ENCODE measurements at places on chromosomes 3 and 15.

- DNase-seq: no peak
Observed at GRCh38 chr3:157127831-157128767, 31.8 kb downstream of the CCNL1 start.

GRCh38 chr15:22808761-22809280, 22.4 kb downstream of the NIPA1 start:
- no peak for DNase-seq

DNA sequence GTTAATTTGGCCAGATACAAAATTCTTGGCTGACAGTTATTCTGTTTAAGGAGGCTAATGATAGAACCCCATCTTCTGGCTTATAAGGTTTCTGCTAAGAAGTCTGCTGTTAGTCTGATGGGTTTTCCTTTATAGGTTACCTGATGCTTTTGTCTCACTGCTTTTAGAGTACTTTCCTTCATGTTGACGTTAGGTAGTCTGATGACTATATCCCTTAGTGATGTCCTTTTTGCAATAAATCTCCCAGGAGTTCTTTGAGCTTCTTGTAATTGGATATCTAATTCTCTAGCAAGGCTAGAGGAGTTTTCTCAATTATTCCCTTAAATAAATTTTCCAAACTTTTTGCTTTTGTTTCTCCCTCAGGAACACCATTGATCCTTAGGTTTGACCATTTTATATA, 114.1 kb upstream of the CDIN1 start:
- DNase-seq: no peak

- no peak for DNase-seq
Observed at GRCh38 chr3:35651851-35652250, 12.5 kb downstream of the ARPP21 start.

DNA sequence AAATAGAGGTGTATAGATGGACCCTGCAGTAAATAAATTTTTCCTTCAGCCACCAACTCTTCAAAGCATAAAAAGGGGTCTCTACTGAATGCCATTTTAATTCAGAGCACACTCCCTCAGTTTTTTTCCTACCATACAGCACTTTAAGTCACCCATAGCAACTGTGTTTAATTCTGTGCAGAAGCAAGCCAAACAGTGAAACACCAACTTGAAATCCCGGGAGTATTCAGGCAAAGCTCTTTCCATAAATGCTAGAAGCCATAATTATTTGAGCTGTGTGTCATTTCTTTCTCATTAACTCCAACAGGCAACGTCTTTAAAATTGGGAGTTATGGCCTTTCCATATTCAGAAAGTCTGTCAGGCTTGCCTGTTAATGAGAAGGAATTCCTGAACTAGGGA, 562.1 kb downstream of the GRM7 start:
- no peak for DNase-seq

- DNase-seq: no peak
Observed at GRCh38 chr3:135068011-135068410, 273.0 kb downstream of the EPHB1 start.

DNA sequence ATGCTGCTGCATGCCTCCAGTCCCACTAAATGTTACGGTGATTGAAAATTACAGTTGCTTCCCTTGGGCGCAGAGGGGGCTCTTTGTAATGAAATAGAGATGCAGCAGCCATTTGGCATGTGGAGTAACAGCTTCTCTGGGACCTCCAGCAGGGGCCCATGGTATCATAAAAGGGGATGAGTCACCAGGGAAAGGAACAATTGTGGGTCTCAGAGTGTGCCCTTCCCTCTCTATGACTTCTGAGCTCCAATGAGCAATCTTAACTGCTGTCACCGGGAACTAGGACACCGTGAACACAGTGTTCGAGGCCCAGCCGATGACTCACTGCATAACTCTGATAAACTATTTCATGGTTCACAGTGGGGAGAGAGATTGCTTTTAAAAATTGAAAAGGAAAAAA, 164.8 kb upstream of the NUDT16 start:
- no peak for DNase-seq

- no peak for DNase-seq
Observed at GRCh38 chr15:40435023-40435709, 5.6 kb upstream of the BAHD1 start.

- no peak for DNase-seq
Observed at GRCh38 chr15:78051596-78051995, 25.9 kb downstream of the TBC1D2B start.

GRCh38 chr15:70243686-70244540, 146.2 kb upstream of the TLE3 start:
- DNase-seq: no peak

DNA sequence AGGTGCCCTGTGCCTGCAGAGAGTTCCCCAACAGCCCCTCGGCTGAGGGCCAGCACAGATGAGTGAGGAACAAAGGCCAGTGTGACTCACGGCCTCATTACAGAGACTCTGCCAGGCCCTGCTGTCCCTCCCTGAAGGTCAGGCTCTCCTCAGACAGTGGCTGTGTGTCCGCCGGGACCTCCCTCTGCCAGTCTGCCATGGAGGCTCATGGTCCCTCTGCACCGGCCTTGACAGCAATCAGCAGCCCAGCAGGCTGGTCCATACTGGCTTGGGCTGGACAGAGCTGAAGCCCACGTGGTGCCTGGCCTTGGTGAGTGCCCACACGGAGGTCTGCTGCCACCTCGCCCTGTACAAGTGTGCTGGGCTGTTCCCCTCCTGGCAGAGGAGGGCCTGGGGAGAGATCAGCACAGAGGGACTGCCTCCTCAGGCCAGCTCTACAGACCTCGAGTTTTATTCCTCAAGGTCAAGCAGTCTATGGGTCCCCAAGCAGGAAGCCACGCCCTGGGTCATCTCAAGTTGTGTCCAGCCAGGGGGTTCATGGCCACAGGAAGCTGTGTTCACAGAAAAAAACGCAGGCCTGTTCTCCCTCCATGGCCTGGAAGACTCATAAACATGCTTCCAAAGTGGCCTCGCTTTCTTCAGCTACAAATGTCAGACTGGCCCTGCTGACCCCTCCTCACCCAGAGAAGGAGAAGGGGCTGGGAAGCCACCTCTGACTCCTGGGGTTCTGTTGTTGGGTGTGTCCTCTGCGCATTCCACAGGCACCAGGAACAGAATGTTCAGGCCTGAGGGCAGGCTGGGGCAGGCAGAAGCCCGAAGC, 27.0 kb downstream of the SLC41A3 start:
- DNase-seq: no peak

DNA sequence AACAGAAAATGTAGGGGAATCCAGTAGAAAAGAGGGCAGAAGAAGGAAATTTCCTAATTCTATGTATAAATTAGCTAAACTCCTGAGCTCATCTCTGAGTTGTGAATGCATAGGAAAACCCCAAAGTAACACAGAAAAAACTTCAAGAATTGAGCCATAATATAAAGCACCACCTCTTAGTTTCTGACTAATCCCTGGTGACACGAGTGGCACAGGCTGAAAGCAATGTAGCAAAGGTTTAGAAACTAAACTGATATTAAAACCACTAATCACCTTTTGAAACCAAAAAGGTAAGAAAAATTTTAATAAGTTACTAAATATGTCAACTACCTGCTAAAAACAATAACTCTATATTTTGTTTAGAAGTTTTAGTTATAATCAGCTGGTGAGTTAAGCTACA, 255.6 kb upstream of the NECTIN3 start:
- DNase-seq: no peak

DNA sequence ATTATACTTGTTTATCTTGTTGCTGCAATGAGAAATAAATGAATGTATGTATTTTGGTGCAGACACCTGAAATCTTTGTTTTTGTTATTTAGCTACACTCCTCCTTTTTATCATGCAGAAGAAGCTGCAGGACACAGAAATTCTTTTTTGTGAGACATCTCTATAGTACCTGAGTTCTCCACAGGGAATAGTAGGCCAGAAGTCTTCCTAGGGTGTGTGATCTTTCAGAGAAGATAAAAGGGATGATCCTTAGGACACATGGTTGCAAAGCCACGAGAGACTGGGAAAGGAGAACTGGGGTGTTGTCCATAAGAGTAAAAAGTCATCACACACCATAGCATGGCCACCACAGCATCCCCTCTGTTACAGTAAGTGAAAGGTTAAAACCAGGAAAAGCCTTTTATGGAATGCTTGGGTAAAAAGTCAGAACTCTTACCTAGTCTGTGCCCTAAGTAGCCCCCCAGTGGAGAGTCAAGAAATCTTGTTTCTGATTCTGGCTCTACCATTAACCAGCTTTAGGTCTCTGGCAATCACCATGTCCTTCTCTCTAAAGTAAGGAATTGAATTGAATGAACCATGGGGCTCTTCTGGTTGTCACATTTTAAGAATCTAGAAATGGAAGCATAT, 31.9 kb upstream of the ADGRG7 start:
- no peak for DNase-seq

GRCh38 chr3:55624238-55624637, 137.1 kb upstream of the WNT5A start:
- peak; percentile 23 for DNase-seq

- DNase-seq: no peak
Observed at GRCh38 chr15:99921101-99921500, 187.9 kb upstream of the LYSMD4 start.

DNA sequence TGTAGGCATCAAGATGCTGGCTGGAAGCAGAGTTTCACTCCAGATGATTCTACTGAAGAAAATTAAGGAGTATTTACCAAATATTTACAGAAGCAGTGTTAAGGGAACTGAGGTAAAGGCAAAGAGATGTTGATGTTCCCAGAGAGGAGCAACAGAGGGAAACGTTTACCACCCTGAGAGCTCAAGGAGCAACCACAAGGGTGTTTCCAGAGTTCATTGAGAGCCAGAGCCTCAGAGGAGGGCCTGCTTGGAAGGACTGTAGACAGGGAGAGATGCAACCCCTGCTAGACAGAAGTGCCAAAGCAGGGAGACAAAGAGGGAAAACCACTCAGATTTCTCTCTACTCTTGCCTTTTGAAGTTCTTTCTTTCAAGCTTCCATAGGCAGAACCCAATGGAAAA, 474.5 kb downstream of the RBMS3 start:
- no peak for DNase-seq

DNA sequence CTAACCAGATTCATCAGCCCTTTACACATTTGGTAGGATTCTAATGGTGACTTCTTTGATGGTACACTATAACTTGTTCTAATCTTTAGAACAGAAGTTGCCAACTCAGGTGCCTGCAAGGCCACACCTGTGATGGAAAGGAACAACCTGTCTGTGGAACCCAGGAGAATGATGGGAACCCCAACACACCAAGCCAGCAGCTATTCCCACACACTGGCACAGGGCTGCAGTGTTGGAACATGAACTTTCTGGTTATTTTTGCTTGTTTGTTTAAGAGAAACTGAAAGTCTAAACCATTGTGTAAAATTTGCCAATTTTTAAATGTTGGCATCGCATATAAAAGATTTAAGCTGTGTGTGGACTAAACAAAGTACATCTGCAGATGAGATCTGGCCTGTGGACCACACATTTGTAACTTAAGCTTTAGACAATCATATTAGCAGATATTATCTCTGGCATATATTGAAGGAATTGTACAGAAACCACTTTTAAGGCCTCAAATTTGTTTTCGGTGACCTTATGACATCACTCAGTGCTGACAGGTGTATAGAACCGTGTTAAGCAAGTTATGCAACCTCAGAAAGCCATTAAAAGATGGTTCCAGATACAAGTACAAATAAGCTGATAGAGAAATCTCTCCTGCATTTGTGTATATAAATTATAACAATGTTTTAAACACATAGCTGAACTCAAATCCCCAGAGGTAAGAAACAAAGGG, 242.9 kb downstream of the SLC9A9 start:
- DNase-seq: no peak

DNA sequence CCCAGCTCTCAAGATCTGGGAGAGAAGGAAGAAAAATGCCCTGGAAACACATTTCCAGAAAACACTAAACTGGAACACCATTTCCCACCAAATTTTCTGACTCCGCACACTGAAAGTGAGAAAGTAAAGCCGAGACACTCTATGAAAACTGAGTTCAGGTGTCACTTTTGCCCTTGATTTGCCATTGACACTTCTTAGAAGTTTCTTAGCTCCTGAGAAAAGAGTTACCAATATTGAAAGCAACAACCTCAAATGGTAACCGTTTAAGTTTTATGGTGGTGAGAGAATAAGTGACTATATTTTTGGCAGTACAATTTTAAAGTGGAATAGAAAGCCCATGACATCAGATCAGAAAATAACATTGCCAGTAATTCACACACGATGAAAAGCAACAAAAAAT, 39.0 kb downstream of the CD86 start:
- DNase-seq: no peak

GRCh38 chr15:74868059-74868458, 5.1 kb downstream of the SCAMP2 start:
- no peak for DNase-seq

GRCh38 chr3:28978092-28978491, 302.8 kb upstream of the RBMS3 start:
- DNase-seq: no peak

DNA sequence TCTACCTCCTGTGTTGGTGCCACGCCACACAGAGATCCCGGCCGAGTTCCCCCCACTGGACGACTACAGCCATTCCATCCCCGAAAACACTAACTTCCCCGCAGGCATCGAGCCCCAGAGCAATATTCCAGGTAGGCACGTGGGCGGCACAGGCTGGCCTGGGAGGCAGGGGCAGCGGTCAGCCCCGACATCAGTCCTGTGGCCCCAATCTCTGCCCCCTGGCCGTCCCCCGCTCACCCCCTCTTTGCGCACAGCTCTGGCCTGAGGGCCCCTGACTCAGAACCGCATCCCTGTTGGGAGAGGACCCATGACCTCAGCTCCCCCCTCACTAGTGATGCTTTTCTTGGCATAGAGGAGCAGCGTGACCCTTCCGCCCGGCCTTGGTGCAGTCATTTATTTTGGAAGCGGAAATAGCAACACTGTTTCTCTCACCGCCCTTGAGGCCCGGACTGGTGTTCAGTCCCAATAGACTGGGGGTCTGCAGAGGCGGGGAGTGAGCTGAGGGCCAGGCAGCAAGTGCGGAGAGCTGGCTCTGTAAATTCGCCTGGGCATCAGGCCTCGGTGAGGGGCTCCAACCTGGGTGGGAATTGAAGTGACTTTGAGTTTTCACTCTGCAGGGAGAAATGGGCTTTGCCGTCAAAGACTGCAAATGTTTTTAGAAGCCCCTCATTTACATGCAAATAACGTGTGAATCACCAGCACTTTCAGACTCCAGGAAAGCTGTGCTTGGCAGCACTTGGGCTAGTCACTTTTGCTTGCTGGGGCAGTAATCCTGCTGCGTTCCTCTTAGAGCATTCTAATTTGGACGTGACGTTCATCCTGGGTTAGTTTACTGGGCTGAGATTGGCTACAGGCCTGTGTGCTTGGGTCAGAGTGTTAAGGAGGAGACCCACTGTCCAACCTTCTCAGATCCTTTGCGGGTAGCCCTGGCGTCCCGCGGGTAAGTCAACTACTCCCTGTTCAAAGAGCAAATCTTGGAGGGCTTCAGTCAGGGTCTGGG, 88.9 kb downstream of the AAGAB start:
- DNase-seq: no peak

- DNase-seq: no peak
Observed at GRCh38 chr15:78454992-78455391, 17.0 kb downstream of the IREB2 start.

- no peak for DNase-seq
Observed at GRCh38 chr3:126834596-126835471, 130.8 kb downstream of the CHCHD6 start.

- DNase-seq: no peak
Observed at GRCh38 chr3:64086479-64087252, 63.4 kb upstream of the PSMD6 start.

All from hippocampal formation (tissue), 2 donors.